ENCODE measurements at places on chromosomes 6 and 20.

GRCh38 chr6:24394780-24395437 is 7.8 kb upstream of the MRS2 start:
- DNase-seq, result no peak

- peak; percentile 25 for DNase-seq
Observed at GRCh38 chr6:143449714-143450452, 612 bp downstream of the ADAT2 start.

- no peak for DNase-seq
Observed at GRCh38 chr20:32599783-32600340, 14.7 kb upstream of the NOL4L start.

DNA sequence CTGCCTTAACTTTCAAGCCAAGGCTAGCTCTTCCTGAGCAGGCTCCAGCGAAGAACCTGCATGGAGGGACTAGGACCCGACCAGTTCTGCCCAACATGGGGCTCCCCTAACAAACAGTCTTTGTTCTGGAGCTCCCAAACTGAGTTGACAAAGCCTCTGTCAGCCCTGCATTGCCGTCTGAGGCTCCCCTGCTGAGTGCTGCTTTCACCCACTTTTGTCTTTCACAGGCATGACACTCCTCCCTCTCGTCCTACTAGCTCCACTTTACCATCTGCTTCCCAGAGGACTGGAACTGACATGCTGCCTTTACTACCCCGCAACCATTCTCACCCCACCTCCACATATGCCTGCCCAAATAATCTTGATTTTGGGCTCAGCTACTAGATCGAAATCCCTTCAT is 45.1 kb upstream of the B4GALT5 start:
- no peak for DNase-seq

DNA sequence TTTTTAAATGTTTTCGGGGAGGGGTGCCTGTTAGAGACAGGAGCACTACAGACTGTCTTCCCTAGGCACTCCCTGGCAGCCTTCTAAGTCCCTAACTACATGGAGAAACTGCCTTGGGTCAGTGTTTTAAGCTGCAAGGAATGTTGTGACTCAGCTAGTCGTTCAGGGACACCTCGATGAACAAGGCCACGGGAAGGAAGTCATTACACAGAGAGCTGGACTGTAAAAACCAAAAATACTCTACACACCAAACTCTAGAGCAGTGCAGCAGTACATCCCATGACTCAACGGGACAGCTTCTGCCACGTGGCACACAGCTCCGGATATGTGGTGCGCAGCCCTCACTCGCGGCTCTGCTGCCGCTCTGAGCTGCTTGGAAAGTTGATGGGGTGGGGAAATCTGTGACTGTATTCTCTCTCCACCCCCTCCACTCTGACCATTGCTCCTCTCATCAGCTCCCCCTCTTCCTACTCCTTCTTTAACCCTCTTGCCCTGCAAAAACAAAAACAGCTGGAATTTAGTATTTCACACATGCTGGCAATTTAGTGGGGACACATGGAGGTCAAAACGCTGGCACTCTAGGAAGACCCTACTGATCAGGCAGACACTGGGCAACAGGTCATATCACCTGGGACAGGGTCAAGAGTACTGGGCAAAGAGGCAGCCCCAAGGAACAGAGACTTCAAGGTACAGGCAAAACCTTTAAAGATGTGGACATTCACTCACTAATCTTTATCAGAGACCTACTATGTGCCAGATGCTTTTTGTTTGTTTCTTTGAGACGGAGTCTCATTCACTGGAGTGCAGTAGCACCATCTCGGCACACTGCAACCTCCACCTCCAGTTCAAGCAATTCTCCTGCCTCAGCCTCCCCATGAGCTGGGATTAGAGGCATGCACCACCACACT is 10.9 kb upstream of the LPIN3 start:
- DNase-seq, result no peak

DNA sequence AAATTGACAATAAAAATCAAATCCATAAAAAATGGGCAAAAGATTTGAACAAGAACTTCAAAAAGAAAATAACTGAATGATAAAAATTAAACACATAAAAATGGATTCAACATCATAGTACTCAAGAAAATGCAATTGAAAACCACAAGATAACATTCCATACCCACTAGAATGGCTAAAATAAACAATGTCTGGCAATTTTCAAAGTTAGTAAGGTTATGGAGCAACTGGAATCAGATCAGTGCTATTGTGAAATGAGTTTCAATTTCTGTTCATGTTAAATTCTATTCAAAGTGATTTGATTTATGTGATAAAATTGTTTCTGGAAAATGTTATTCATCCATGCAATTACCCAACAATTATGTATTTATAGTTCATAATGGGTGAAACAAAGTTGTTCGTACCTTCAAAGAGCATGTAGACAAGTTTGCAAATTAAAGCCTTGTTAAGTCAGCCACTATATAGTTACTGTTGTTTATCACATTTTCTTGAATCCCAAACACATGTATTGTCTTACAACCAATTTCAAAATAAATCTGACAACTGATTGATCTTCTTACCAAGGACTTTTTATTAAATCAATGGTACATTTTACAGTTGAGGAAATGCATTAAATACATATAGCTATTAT is 151.5 kb upstream of the CENPW start:
- DNase-seq, result no peak

GRCh38 chr20:62003567-62004405 is 61.9 kb downstream of the TAF4 start:
- no peak for DNase-seq

GRCh38 chr6:15344831-15345230 is 99.0 kb downstream of the JARID2 start:
- no peak for DNase-seq

DNA sequence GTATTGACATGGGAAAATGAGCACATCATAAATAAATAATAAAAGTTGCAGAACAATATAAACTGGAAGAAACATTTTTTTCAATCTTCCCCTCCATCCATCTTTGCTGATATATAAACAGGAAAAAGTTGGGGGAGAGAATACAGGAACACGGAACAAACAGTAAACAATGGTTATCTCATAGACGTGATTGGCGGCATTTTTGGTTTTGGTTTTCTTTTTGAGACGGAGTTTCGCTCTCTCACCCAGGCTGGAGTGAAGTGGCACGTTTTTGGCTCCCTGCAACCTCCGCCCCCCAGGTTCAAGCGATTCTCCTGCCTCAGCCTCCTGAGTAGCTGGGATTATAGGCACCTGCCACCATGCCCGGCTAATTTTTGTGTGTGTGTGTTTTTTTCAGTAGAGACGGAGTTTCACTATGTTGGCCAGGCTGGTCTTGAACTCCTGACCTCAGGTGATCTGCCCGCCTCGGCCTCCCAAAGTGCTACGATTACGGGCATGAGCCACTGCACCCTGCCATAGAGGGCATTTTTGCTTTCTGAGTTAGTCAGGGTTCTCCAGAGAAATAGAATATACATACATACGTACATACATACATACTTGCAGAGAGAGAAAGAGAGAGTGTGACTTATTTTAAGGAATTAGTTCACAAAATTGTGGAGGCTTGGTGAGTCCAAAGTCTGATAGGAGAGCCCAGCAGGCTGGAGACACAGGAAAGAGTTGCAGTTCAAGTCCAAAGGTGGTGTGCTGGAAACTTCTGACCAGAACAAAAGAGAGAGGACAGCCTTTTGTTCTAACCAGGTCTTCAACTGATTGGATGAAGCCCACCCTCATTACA is 22.6 kb downstream of the GNL1 start:
- DNase-seq, result no peak

- peak; percentile 70 for DNase-seq
Observed at GRCh38 chr20:36214684-36215256, 21.5 kb upstream of the AAR2 start.

DNA sequence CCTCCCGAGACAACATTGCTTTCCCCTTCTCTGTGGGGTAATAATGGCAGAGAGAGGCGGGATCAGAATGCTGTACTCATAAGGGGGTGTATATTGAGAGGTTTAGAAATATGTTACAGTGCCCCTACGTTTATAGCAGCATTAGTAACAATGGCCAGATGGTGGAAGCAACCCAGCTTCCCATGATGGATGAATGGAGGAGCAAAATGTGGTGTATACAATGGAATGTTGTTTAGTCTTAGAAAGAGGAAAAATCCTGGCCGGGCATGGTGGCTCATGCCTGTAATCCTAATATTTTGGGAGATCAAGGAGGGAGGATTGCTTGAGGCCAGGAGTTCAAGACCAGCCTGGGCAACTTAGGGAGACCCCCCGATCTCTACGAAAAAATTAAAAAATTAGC is 12.9 kb downstream of the BANF2 start:
- DNase-seq, result no peak

GRCh38 chr6:79586548-79586947 is 44.6 kb upstream of the SH3BGRL2 start:
- peak; percentile 44 for DNase-seq

DNA sequence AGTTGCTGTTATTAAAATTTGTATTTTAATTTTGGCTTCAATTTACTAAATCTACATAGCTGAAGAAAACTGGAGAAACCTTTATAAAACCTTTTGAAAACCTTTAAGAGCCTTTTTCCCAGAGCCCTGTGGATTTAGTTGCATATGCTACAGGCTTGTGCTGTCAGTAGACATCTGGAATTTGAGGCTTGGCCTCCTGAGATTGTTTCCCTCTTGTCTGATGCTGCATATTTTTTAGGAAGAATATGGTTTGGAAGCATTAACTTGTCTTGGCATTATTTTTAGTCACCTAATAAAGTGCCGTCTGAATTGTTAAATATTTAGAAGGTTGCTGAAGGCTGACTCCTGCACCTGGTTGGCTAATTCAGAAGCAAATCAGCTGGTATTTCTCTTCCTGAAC is 369.4 kb downstream of the UTRN start:
- no peak for DNase-seq

- DNase-seq, result no peak
Observed at GRCh38 chr6:108105571-108105970, 31.0 kb upstream of the OSTM1 start.

GRCh38 chr20:60283281-60283680 is 325.1 kb downstream of the CDH26 start:
- DNase-seq, result no peak
